ENCODE measurements at places on chromosomes 1 and 21.

GRCh38 chr21:36538761-36539160 lies 58.8 kb upstream of the CLDN14 start:
- no peak for DNase-seq

- no peak for DNase-seq
These were observed 23.7 kb upstream of the SLC2A5 start for GRCh38 chr1:9093091-9093490.

- DNase-seq = no peak
These were observed 71.0 kb downstream of the ACTL8 start for GRCh38 chr1:17826165-17826488.

DNA sequence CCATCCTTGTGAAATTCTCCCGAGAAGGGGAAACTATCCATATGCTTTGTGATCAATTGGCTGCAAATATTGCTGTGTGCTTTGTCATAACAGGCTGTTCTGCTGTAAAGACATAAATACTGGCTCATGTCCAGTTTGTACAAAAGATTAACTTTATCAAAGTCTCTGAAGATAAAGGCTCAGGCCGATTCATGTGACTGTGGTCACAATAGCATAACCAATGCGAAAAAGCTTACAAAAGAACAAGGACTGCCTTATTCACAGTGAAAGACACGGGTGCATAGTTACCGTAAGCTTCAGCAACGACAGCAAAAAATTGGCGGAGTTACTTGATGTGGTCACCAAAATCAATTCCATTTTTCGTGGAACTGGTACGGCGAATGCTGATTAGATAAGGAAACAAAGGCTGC lies 173.6 kb upstream of the CHRM3 start:
- DNase-seq = no peak

GRCh38 chr1:2271211-2271721 lies 43.1 kb downstream of the SKI start:
- no peak for DNase-seq

DNA sequence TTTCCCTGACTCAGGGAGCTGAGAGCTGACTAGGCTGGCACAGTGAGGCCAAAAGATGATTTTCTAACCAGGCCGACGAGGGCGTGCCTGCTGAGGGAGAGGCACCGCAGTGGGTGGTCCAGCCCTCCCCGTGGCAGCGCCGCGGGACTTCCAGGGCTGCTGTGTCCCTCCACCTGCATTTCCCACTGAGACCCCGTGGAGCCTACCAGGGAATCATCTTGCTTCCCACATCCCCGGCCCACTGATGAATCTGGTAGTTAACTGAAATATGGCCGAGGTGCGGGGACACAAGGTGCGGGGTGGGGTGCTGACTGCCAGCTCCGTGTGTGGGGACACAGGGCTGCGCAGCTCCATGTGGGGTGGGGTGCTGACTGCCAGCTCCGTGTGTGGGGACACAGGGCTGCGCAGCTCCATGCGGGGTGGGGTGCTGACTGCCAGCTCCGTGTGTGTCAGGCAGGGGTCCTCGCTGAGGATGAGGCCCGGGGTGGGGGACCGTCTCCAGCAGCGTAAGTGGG lies 10.4 kb downstream of the WRAP73 start:
- DNase-seq = no peak

- no peak for DNase-seq
These were observed 279.1 kb downstream of the PCP4 start for GRCh38 chr21:40146216-40146837.

- DNase-seq = no peak
These were observed 262.3 kb upstream of the SNX7 start for GRCh38 chr1:98399218-98399617.

DNA sequence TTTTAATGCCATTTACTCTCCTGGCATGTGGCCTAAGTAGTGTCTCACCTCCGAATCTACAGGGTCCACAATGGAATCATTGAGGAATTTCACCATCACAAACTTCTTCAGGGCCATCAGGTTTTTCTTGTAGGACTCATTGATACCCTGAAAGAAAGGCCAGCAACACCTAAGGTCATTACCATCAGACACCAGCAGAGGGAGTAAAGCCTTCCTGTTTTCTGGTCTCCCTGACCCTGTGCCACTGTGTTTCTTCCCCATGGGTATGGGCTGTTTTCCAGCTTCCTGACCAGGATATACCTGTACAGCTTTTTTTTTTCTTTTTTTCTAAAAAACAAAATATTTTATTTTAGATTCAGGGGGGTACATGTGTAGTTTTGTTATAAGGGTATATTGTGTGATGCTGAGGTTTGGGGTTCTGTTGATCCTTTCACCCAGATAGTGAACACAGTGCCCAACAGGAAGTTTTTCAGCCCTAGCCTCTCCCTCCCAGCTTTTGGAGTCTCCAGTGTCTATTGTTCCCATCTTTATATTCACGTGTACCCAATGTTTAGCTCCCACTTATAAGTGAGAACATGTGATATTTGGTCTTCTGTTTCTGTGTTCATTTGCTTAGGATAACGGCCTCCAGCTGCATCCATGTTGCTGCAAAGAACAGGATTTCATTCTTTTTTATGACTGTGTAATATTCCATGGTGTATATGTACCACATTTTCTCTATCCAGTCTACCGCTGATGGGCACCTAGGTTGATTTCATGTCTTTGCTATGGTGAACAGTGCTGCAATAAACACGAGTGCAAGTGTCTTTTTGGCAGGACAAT lies 18.3 kb downstream of the PPT1 start:
- no peak for DNase-seq

DNA sequence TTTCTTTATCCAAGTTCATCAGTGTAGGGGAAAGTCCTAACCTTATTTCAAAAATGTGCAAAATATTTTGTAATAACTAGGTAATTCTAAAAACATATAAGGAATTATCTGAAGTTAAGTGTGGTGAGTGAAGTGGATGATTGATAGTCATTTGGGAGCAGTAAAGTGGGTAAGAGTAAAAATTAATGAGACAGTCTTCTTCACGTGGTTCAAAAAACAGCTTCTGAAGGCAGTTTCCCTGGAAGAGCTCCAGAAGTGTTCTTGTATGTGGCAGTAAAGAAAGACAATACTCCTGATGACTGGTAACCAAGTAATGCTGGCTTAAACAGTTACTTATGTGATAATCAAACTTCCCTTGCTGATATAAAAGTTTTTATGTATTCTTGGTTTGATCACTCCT lies 50.3 kb downstream of the LEPR start:
- DNase-seq = no peak

GRCh38 chr1:154391086-154391770 lies 13.9 kb upstream of the IL6R start:
- DNase-seq = no peak

DNA sequence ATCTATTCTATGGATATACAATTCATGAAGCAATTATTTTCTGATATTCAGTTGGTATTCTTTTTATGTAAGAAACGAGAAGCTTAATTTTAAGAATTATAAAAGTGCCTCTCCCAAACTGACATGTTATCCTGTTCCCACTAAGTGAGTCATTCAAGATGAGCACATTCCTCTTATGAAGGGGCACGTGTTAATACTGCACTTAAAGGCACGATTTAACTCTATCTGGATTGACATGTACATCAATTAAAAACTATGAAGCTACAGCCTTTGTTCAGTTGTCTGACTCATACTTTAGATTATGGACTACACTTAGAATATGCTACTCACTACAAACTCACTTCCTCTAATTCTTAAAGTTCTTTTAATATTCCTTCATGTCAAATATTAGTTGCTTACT lies 111.6 kb downstream of the CYYR1 start:
- no peak for DNase-seq

GRCh38 chr1:161987303-161987702 lies 36.4 kb downstream of the OLFML2B start:
- DNase-seq = no peak

DNA sequence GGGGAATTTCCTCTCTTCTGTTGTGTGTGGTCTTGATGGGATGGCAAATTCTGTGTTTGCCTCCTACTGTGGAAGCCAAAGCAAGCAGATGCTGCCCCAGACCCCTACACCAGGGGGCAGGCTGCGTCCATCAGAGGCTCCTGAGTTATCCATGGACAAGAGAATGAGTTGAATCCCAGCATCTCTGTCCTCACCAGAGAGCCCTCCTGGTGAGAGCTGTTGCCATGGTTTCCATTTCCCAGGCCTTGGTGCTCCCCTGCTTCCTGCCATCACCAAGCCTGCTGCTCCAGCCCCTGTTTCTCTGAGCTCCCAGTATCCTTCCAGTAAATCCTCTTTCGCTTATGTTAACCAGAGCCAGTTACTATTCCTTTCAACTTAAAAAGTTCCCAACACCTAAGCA lies 20.4 kb upstream of the GNG12 start:
- no peak for DNase-seq

- no peak for DNase-seq
These were observed 256.2 kb downstream of the DYRK1A start for GRCh38 chr21:37622755-37623154.

- DNase-seq = no peak
These were observed 19.0 kb downstream of the MEF2D start for GRCh38 chr1:156481527-156481926.

GRCh38 chr1:169809370-169810095 lies 14.8 kb upstream of the METTL18 start:
- no peak for DNase-seq

DNA sequence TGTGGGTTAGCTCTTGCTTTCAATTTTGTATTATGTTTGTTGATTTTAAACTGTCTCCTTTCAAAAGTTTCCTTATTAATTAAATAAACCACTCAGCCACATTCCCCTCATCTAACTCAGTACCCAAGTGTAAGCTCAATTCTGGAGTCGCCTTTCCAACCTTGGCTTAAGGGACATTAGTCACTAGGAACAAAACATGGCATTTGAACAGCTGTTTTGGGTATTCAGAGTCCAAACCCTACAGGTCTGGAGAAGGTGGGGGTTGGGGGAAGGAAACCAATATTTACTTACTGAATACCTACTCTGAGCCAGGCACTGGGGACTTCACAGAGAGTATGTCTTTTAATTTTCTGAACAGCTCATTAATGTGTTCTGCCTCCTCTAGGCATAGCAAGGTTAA lies 117.2 kb upstream of the JUN start:
- DNase-seq = no peak

DNA sequence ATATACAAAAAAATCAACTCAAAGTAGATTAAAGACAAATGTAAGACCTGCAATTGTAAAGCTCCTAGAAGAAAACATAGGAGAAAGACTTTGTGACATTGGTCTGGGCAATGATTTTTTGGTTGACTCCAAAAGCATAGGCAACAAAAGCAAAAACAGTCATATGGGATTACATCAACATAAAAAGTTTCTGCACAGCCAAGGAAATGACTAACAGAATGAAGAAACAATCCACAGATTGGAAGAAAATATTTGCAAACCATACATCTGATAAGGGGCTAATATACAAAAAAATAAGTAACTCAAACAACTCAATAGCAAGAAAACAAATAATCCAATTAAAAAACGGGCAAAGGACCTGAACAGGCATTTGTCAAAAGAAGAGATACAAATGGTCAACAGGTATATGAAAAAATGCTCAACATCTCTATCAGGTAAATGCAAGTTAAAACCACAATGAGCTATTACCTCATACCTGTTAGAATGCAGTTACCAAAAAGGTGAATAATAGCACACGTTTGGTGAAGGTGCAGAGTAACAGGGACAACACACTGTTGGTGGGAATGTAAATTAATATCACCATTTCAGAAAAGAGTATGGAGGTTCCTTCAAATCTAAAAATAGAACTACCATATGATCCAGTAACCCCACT lies 173.7 kb upstream of the COA6 start:
- no peak for DNase-seq

DNA sequence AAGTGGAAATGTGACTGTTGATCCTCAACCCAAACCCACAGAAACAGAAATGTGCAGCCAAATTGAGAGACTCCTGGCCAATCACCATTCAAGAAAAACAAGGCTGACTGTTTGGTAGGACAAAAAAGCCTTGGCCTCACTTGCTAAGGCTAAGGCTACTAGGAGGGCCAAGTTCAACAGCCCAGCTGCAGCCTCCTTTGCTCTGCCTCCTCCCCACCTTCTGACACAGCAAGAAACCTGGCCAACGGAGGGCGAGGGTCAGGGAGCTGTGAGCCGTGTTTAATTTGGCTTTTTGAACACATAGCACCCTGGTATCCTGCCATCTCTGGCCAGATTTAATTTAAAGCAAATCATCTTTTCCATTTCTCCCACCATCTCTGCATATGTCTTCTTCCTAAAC lies 165.8 kb upstream of the RAB4A start:
- no peak for DNase-seq
